ENCODE measurements at places on chromosomes 2 and 18.

DNA sequence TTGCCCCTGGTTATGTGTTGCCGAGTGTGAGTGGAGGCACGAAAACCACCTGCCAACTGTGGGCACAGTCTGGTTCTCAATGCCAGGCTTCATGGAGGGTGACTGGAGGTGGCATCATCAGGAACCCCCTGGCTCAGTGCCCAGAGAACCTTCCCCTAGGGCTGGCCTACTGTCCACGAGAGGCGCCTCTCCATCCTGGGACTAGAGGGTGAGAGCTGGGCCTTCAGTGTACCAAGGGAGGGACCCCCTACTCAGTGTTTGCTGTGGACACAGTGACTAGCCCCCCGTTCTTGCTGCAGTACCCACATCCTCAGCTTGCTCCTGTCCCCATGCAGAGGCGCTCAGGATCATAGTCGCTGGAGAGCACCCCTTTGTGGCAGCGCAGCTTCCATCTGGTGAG is 202.6 kb downstream of the HDAC4 start:
- DNase-seq: no peak
- H3K36me3 ChIP-seq: peaks cover 9% of the 10 kb centered on the region
- H3K4me3 ChIP-seq: no peak overlapping the region

DNA sequence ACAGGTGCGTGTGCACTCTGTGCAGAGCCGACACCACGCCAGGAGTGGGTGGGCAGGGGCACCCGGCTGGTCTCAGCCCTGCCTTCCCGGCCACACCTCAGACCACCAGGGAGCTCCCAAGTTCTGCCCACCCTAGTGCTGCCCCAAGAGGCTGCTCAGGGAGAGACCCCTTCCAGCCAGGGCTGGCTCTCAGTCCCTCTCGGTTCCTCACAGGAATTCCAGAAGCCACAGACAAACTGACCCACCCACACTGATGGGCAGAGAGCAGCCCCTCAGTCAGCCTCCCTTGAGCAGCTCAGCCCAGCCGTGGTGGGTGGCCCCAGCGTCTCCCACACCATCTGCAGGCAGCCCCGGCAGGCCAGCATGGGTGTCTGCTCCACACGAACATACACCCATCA is 33.8 kb downstream of the GPC1 start:
- no peaks in the 10 kb centered on the region for H3K4me1 ChIP-seq
- no peaks in the 10 kb centered on the region for H3K27me3 ChIP-seq
- no peak overlapping the region for H3K4me3 ChIP-seq
- DNase-seq: no peak
- H3K36me3 ChIP-seq: peaks cover 1% of the 10 kb centered on the region
- H3K27ac ChIP-seq: no peak overlapping the region

GRCh38 chr2:240233885-240234502 is 93.5 kb upstream of the OTOS start:
- no peaks in the 10 kb centered on the region for H3K36me3 ChIP-seq
- no peak for DNase-seq
- no peak overlapping the region for H3K27ac ChIP-seq
- H3K4me3 ChIP-seq: peak overlapping the region; percentile 32
- H3K27me3 ChIP-seq: peaks cover 20% of the 10 kb centered on the region
- H3K4me1 ChIP-seq: no peaks in the 10 kb centered on the region

- no peak overlapping the region for H3K4me3 ChIP-seq
- H3K4me1 ChIP-seq: no peaks in the 10 kb centered on the region
- H3K27me3 ChIP-seq: peaks cover 66% of the 10 kb centered on the region
- peaks cover 2% of the 10 kb centered on the region for H3K36me3 ChIP-seq
- no peak overlapping the region for H3K27ac ChIP-seq
These were observed 8.8 kb downstream of the COL4A4 start for GRCh38 chr2:227154986-227155774.

GRCh38 chr2:59150217-59150849 is 909.2 kb upstream of the FANCL start:
- H3K4me3 ChIP-seq: no peak overlapping the region
- no peaks in the 10 kb centered on the region for H3K36me3 ChIP-seq
- DNase-seq: no peak
- H3K27me3 ChIP-seq: no peaks in the 10 kb centered on the region
- H3K27ac ChIP-seq: no peak overlapping the region

GRCh38 chr2:128643221-128644065 is 324.8 kb upstream of the HS6ST1 start:
- H3K4me1 ChIP-seq: no peaks in the 10 kb centered on the region
- peaks cover 34% of the 10 kb centered on the region for H3K27me3 ChIP-seq
- H3K27ac ChIP-seq: no peak overlapping the region
- DNase-seq: no peak
- no peaks in the 10 kb centered on the region for H3K36me3 ChIP-seq

DNA sequence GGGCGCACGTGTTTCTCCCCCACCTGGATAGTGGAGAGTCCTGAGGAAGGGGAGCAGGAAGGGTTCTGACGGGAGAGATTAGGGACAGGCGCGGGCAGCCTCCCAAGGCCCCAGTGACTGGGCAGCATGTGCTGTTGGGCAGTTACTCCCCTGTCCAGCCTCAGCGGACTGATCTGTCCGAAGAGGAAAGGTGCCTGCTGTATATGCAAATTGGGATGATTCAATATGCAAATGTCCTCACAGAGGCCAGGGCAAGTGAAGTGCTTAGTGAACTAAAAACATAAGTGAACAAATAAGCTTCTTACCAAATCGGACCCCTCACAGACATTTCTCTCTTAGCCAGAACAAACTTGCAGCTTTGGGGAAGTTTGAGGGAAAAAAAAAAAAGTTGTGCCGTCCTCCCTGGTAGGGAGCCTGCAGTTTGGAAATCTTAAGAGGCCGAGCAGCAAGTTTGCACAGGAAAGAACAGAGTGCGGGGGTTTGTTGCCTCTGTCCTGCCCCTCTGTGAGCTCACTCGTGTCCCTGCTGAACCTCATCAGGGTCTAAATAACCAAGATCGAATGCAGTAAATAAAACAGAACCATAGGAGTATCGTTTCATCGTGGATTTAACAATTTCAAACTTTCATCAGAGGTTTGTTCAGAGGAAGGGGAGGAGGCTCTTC is 141.4 kb downstream of the KCTD1 start:
- H3K4me1 ChIP-seq: no peaks in the 10 kb centered on the region
- H3K27ac ChIP-seq: no peak overlapping the region
- H3K27me3 ChIP-seq: no peaks in the 10 kb centered on the region
- H3K4me3 ChIP-seq: no peak overlapping the region

DNA sequence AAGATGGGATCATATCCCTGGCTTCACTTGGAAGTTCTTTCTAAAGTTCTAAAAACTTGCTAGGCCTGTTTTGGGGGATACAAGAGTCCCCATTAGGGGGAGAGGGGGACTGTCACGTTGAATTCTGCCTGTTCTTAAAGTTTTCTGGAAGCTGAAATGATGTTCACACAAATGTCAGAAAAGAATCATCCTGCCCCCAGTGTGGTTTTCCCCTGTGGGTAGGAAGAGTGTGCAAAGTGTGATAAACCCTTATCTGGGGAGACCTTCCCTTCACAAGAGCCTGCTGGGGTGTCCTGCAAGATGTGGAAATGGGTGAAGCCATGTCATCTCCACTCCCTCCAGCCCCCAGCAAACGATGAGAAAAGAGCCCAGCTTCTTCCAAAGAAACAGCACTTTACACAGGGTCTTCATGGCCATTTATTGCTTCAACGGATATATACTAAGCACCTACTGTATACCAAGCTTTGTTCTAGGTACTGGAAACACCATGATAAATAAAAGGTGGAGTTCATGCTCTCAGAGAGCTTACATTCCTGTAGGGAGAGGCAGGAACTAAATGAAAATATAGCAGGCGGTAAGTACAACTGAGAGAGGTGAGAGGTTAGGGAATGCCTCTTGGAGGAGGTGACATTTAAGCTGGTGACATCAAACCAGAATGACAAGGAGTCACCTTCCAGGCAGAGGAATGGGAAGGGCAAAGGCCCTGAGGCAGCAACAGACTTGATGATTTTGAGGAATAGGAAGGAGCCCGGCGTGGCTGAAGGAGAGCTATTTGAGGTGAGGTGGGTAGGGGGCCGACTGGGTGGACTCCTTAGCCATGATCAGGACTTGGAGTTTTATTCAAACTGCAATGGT is 1.6 kb downstream of the MFSD2B start:
- H3K4me3 ChIP-seq: no peak overlapping the region
- H3K27me3 ChIP-seq: peaks cover 27% of the 10 kb centered on the region
- no peak for DNase-seq
- H3K4me1 ChIP-seq: peaks cover 12% of the 10 kb centered on the region

GRCh38 chr2:75428646-75429443 is 131.9 kb downstream of the EVA1A start:
- H3K27ac ChIP-seq: no peak overlapping the region
- no peaks in the 10 kb centered on the region for H3K36me3 ChIP-seq
- H3K27me3 ChIP-seq: peaks cover 70% of the 10 kb centered on the region
- DNase-seq: no peak

DNA sequence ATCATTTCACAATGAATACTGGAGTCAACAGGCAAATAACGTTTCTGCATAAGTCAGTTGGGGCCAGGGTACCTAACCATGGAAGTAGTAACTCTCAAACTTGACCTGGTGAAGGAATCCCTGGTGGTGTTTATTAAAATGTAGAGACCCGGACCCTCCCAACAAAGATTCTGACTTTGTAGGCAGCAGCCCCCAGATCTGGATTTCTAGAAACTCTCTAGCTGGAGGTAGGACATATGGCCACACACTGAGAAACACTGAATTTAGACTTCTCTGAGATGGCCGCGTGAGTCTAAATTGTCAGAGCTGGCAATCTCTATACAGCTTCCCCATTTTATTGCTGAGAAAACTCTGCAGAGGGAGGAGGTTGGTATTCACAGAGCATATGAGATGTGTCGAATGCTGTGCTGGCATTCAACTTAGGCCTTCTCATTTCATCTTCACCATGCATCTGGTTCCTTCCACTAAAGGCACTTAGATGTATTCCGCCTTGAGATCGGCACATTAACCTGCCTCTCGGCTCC is 278.1 kb downstream of the CYRIA start:
- no peak overlapping the region for H3K4me3 ChIP-seq
- no peaks in the 10 kb centered on the region for H3K27me3 ChIP-seq
- H3K36me3 ChIP-seq: no peaks in the 10 kb centered on the region
- DNase-seq: no peak
- H3K27ac ChIP-seq: no peak overlapping the region

DNA sequence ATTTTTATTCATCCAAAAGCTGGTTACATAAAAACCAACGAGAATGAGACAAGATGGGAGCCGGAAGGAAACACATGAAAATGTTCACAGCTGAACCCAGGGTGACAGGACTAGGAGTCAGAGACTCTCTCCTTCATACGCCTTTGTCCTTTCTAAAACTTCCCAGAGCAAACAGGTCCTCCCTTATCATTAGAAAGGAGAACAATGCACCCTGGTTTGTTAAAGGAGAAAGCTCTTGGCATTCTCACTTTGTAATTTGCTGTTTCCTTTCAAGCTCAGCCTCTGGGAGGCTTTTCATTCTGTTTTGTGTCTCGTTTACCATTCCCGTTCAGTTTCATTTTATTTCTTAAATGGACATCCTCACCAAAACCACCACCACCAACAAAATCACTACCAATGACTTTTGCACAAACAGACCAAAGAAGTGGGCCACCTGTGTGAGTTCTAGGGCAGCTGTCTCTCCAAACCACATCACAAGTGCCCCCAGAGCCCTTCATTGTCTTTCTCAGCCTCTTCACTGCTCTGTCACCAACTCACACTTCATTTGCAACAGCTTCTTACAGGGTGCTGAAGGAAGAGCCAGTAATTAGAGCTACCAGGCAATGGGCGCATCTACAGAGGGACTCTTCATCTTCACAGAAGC is 105.3 kb downstream of the HDAC4 start:
- H3K4me3 ChIP-seq: peak overlapping the region; percentile 72
- peaks cover 11% of the 10 kb centered on the region for H3K36me3 ChIP-seq
- no peak for DNase-seq
- H3K4me1 ChIP-seq: peaks cover 36% of the 10 kb centered on the region

DNA sequence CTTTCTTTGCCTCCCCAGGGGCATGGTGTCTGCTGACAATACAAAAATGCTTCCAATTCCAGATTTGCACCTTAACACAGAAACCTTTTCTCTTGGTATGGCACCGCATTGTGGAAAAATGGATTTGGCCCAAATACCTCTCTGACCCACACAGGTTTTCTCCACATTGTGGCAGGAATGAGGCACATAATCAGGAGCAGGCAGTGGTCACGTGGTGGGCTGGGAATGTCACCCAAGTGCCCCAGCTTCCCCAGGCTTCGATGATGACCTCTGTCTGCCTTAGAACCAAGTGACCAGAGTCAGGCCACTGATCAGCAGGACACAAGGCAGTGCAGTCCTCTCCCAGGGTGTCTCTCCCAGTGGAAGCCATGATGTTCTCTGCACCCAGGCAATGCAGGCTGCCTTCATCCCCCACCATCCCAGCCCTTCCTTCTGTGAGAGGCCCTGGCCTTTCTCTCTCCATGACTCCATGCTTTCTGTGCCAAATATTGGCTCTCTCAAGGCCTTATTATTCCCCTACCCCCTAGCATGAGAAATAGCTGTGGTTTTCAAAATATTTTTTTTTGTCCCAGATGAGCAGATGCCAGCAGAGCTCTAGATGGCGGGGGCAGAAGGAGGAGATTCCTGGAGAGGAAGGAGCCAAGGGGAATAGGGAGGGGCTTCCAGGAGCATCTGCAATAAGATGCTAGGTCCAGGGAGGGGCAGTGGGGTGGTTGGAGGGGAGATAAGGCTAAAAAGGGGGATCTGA is 198.9 kb downstream of the ACKR3 start:
- H3K36me3 ChIP-seq: no peaks in the 10 kb centered on the region
- H3K27me3 ChIP-seq: peaks cover 63% of the 10 kb centered on the region
- H3K4me1 ChIP-seq: no peaks in the 10 kb centered on the region
- H3K4me3 ChIP-seq: no peak overlapping the region

DNA sequence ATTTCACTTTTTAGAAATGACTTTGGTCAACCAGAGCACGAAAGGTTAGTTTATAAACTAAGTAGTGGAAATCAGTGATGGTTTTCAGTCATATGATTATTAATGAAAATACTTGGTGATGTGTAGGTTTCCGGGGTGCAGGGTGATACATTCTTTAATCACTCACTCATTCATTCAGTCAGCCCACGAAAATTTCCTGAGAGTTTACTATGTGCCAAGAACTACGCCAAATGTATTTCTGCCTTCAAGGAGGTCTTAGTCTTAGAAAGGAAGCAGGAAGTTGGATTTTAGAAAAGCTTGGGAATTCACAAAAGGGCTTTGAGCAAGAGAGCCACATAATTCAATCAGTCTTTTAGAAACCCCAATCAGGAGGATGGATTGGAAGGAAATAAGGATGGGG is 543.6 kb downstream of the PLCL1 start:
- peaks cover 2% of the 10 kb centered on the region for H3K36me3 ChIP-seq
- no peaks in the 10 kb centered on the region for H3K4me1 ChIP-seq
- no peak overlapping the region for H3K4me3 ChIP-seq
- H3K27me3 ChIP-seq: peaks cover 38% of the 10 kb centered on the region

GRCh38 chr18:52219102-52219501 is 120.9 kb upstream of the DCC start:
- H3K36me3 ChIP-seq: no peaks in the 10 kb centered on the region
- H3K27me3 ChIP-seq: no peaks in the 10 kb centered on the region
- DNase-seq: no peak
- no peak overlapping the region for H3K27ac ChIP-seq
- no peaks in the 10 kb centered on the region for H3K4me1 ChIP-seq

GRCh38 chr18:1929720-1930119 is 641.6 kb downstream of the METTL4 start:
- H3K27ac ChIP-seq: no peak overlapping the region
- H3K27me3 ChIP-seq: no peaks in the 10 kb centered on the region
- no peak for DNase-seq
- H3K4me3 ChIP-seq: no peak overlapping the region
- H3K36me3 ChIP-seq: no peaks in the 10 kb centered on the region

All from central memory CD8-positive, alpha-beta T cell (primary cell).